Activated CD4-positive, alpha-beta T cell treated with anti-CD3 and anti-CD28 coated beads for 48 hours (primary cell): ENCODE measurements at places on chromosomes 7 and 10.
A peak's percentile ranks its signal among the peaks of the same experiment; 100 is the strongest.

GRCh38 chr7:98341106-98341505 lies 59.6 kb downstream of the BRI3 start:
- no peak for DNase-seq

GRCh38 chr7:22675917-22676343 lies 51.1 kb upstream of the IL6 start:
- peak; percentile 52 for DNase-seq

DNA sequence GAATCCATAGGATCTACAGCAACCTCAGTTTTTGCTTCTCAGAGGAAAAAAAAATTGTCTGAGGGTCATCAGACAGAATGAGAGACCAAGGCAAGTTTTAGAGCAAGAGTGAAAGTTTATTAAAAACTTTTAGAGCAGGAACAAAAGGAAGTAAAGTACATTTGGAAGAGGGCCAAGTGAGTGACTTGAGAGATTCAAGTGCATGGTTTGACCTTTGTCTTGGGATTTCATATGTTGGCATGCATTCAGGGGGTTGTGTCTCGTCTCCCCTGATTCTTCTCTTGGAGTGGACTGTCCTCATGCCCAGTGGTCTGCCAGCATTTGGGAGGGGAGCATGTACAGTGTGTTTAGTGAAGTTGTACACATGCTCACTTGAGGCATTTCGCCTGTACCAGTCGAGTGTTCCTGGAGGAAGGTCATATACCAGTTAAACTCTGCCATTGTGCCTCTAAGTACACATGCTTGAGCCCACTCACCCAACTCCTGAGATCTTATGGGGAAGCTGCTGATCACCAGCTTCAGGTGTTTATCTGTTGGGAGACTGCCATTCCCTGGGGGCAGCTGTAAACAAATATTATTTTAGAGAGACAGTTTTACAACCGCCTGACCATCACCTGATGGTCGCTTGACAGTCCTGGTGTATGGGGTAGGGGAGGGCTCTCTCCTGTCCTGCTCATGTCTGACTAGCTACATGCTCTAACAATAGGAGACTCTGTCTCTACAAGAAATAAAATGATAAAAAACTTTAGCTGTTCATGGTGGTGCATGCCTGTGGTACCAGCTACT lies 109.4 kb downstream of the EEPD1 start:
- DNase-seq, result no peak

DNA sequence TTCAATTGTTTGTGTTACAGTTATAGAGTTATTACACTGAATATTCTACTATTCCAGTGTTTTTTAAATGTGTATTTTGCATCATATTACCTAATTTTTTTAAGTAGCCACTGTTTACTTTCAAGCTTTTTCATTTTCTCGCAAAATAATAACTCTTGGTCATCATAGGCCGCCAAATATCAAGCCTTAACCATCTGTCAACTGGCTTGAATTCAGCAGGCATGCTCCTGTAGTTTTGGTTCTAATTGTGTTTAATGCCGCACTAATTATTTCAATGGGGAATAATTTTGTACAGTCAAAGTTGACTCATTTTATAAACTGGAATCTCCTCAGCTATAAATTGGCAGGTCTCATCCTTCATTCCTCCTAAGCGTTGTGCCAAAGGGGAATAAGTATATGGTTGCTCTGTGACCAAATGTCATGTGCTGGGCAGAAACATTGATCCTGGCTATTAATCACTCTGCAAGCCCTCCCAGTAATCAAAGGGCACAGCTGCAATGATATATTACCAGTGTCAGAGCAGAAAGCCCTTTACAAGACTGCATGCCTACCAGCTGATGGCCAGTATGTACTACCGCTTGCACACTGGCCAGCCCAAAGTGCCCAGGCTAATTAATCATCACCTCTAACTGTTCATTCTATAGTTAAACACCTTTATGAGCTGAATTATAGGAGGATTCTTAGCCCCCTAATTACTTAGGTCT lies 74.8 kb downstream of the SKAP2 start:
- DNase-seq, result no peak

- no peak for DNase-seq
Observed at GRCh38 chr7:151416941-151417315, 7.1 kb upstream of the WDR86 start.

- DNase-seq, result no peak
Observed at GRCh38 chr10:13703997-13704536, 117.3 kb downstream of the PRPF18 start.

DNA sequence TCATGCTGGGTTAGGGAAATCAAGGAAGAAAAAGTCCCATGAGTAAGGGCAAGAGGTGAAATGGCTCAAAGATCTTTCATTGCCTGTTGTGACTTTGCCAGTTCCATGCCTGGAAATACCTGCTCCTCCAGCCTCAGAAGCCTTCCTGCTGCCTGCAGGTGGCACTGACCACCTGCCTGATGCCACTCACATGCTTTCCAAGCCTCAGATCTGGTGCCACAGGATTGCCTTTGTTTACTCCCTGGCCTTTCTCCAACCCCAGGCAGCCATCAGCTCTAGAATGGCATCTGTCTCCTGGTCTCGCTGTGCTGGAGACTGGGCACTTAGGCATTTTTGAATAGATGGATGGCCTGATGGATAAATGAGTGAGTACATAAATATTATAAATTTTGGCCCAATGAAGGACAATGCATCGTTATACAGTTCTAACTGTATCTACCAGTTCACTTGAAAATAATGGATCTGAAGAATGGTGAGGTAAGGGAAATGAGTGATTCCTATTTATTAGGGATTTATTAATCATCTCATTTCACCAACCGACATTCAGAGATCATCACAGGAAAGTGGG lies 657.2 kb downstream of the INHBA start:
- DNase-seq, result no peak

DNA sequence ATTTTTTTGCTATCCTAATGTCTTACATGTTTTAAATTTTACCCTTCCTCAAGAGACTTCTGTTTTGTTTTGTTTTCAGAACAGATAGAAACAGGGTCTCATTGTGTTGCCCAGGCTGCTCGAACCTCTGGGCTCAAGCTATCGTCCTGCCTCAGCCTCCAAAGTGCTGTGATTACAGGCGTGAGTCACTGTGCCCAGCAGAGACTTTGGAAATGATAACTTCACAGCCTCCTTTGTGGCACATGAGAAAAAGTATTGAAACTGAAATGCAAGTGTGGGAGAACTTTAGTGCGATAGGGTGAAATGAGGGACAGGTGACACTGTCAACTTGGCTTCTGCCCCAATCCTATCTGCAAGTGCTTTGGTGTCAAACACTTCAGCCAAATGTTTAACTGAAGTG lies 21.6 kb downstream of the IRF5 start:
- peak; percentile 36 for DNase-seq

- no peak for DNase-seq
Observed at GRCh38 chr7:159200421-159200820, 55.8 kb upstream of the VIPR2 start.

- DNase-seq, result no peak
Observed at GRCh38 chr10:4214908-4215307, 429.9 kb upstream of the KLF6 start.
